ENCODE measurements at places on chromosomes 11 and 22.

DNA sequence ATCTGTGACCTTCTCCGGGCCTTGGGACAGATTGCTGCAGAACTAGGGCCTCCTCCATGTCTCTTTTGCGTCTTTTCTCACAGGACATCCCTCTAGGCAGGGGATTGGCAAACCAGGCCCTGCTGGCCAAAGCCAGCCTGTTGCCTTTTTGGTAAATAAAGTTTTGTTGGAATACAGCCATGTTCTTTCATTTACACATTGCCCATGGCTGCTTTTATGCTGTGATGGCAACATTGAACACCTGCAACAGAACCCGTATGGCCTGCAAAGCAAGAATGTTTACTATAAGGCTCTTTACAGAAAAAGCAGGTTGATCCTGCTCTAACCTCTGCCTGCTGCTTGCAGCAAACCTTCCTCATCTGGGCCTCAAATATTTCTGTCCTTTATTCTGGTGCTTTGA is 56.8 kb upstream of the B3GAT1 start:
- DNase-seq, result no peak

DNA sequence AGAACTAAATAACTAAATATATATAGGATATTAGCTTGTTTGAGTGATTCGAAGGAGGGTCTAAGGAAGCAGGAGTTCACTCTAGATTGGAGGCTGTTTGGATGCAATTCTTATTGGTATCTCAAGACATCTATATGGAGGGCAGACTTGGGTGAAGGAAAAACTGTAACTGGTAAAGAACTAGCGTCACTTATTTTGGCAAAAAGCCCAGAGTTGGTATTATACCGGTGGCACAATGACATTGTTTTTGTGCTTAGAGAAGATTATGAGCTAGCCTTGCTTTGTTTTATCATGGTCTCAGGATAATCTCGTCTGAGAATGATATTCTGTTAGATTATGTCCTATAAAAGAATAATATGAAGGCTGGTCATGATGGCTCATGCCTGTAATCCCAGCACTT is 6.0 kb upstream of the SLC35F2 start:
- no peak for DNase-seq

- DNase-seq, result no peak
Observed at GRCh38 chr11:132977746-132978145, 554.6 kb downstream of the OPCML start.

DNA sequence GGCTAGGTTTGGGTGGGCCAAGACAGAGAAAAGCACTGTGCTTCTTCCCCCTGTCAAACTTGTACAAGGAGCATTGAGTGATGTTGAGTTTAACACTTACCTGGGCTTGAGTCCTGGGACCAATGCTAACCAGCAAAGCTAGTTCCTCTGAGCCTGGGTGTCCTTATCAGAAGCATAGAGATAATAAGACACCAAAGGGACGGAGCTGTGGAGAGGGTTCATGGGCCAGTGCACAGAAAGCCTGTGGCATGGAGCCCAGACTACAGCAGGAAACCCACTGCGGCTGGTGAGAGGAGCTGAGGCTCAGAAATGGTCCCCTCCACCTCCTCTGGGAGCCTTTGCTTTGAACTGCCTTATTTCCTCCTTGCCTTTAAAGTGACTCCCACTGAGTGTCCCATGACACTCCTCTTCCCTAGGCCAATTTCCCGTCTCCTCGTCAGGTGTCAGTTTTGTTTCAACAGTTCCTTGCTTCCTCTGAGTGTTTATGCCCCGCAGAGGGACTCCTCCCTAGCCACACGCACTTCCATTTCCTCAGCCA is 9.4 kb downstream of the SLCO2B1 start:
- DNase-seq, result no peak

DNA sequence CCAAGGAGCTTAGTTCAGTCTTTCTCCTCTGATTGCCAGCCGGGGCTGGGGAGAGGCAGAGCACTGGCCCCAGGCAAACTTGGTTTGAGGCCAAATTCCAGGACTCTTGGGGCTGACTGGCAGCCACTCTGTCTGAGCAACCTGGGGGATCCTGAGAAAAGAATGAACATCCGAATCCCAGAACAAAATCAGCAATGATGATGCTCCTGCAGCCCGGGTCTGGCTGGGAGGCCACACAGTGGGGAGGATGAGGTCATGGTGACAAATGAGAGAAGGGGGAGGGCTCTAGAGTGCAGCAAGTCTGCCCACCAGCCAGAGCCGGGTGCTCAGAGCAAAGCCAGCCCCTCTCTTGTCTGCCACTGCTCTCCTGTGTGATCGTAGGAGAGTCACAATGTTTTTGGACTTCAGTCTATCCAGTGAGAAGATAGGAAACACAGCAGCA is 71.8 kb upstream of the PAX6 start:
- no peak for DNase-seq

- no peak for DNase-seq
Observed at GRCh38 chr11:110793556-110793955, 81.3 kb upstream of the ARHGAP20 start.

DNA sequence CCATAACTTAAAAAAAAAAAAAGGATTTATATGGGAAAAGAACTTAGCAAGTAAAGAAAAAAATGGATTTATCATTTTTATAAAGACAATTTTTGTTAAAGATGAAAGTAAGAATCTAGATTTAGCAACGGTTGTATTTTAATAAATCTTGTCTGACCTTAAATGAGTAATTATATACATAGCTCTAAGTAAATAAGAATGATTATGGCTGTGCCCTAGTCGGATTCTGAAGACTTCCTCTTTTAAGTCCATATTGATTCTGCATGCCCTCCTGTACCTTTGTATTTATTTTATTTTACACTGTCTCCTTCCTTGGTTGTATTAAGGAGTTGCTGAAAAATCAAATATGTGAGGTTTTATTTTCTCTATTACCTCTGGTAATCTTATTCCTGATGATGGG is 7.1 kb downstream of the RBX1 start:
- DNase-seq, result no peak

DNA sequence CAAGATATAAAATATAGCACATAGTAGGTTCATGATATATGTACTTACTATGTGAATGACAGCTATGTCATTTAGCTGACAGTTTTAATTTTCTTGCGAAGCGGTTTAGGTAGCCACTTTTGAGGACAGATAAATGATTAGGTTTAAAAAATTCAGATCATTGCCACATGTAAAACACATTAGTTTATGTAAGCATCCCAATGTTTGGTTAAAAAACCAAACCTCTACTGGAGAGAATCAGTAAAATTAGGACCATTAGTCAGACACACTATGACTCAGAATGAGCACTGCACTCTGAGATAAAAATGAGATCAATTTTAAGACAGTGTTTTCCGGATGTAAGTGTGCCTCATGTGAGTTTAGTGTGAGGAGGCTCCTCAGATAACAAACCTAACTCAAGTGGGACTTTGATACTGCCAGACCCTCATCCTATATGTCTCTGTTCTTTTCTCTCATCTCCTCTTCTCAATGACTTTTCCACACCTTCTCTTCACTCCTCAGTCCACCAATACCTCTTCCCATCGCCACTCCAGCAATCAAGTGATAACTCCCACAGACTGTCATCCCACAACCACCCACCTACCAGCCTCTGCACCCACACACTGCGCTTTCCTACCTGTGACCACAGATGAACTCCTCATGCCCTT is 6.8 kb upstream of the OR2AT4 start:
- no peak for DNase-seq

DNA sequence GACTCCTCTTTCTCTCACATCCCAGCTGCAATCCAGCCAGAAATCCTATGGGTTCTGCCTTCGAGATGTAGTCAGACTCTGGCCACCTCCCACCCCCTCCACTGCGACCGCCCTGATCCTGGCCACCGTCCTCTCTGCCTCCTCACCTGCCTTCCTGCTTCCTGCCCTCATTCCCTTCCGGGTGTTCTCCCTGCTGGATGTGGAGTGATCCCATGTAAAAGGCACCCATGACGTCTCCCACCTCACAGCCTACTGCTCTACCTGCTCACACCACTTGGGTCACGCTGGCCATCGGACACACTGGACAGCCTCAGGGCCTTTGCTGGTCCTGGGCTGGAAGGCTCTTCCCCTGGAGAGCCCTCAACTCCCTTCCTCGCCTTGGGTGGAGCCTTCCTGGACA is 33.7 kb upstream of the CD5 start:
- no peak for DNase-seq

GRCh38 chr11:128663824-128664223 is 30.0 kb upstream of the FLI1 start:
- no peak for DNase-seq

- no peak for DNase-seq
Observed at GRCh38 chr11:44817207-44817949, 90.6 kb downstream of the TSPAN18 start.

- DNase-seq, result peak; percentile 31
Observed at GRCh38 chr11:66543263-66544107, 2.4 kb downstream of the ZDHHC24 start.

DNA sequence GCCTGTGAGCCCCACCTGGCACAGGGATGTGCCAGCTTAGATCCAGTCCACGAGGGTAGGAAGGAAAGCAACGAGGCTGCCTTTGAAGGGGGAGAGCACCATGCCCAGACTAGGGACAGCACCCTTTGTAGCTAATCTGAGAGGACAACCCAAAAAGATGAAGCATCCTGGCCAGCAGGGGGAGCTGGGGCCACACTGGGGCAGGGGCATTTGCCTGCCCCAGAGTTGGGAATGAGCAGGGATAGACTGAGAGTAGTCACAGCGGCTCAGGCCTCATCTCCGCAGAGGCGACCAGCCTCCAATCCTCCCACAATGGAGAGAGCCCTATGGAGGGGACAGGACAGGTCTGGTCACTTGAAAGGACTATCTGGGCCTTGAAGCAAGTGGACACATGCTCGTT is 16.4 kb downstream of the LMO1 start:
- DNase-seq, result no peak

GRCh38 chr11:128095466-128095981 is 491.8 kb downstream of the ETS1 start:
- no peak for DNase-seq

DNA sequence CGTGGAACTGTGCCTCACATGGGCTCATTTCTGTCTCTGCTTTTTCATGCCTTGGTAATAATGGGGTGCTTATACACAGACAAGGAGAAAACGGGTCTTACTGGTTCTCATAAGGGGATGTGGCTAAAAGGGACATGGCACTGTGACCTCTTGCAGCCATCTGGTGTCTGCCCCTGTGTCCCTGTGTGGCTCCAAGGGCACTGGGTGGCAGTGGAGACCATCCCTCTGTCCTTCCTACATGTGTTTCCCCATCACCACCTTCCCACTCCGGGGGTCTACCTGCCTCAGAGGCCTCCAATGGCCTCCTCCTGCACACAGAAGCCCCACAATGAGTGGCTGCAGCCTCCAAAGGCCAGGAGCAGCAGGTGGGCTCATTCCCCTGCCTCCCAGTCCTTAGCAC is 221.2 kb downstream of the CEP164 start:
- no peak for DNase-seq

GRCh38 chr22:32323513-32324164 is 34.0 kb upstream of the RFPL3 start:
- DNase-seq, result no peak

DNA sequence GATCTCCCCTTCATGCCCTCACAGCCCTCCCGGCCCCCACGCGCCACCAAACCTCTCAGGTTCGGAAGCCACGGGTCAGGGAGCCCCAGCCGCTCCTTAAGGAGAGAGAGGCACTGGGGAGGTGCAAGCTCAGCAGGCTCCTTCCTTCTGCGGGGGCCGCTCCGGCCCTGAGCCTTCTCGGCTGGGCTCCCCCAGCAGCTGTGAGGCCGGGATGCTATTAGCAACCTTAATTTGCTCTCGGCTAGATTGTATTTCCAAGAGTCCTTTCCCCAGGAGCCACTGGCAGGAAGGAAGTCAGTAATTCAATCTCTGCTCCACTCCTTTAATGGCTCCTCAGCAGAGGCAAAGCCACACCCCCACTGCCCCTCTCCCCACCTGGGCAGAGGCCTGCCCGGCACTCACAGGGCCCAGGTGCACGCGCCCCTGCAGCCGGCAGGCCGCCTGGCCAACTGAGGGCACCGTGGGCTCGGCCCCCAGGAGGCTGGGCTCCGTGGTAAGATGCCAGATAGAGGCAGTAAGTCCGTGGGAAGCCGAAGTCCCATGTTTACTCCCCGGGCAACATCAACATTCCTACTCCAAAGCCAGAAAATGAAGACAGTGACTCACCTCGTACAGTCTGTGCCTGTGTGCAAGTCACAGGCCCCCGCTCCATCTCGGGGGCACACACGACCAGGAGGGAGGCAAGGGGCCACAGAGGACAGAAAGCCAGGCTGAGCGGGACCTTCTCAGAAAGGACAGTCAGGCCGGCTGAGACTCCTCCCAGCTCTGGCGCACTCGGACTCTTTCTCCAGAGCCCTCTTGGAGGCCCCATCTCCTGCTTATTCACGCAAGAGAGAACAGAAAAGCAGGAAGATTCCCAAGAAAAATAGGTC is 5.2 kb downstream of the IGSF9B start:
- no peak for DNase-seq

DNA sequence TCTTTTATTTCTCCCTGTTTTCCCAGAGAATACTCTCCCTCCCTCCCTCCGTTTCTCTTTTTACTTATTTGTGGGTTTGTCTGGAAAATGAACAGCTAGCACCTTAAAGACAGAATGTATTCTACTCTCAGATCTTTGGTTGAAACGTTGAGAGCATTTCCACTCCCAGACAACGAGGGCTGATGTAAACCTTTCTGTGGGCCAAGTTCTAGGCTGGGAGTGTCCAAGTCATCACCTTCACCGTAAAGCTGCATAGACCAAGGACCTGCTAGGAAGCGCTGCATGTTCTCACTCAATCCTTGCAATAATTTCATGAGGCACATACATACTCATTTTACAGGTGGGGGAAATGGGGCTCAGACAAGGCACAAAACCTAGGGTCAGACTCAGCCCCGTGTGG is 32.4 kb downstream of the MYH9 start:
- DNase-seq, result no peak
